ENCODE measurements at places on chromosomes 5 and 9. TPM values are rescaled to one million over a fixed set of nuclear protein-coding genes. Genes with fewer than 3 reads are reported as not detected.

PTPN3 gene
- 20.6 TPM for polyA plus RNA-seq

LCN1 gene
- polyA plus RNA-seq, result not detected

SCGB3A2 gene
- not detected for polyA plus RNA-seq

SPATA31C1 gene
- not detected for polyA plus RNA-seq

IRX4 gene
- polyA plus RNA-seq, result 14.6 TPM

PHPT1 gene
- 113 TPM for polyA plus RNA-seq

CDC20B gene
- polyA plus RNA-seq, result 0.03 TPM

INSYN2B gene
- 0.73 TPM for polyA plus RNA-seq

CDX1 gene
- polyA plus RNA-seq, result not detected

FOXD4L5 gene
- polyA plus RNA-seq, result 0.01 TPM

DNA sequence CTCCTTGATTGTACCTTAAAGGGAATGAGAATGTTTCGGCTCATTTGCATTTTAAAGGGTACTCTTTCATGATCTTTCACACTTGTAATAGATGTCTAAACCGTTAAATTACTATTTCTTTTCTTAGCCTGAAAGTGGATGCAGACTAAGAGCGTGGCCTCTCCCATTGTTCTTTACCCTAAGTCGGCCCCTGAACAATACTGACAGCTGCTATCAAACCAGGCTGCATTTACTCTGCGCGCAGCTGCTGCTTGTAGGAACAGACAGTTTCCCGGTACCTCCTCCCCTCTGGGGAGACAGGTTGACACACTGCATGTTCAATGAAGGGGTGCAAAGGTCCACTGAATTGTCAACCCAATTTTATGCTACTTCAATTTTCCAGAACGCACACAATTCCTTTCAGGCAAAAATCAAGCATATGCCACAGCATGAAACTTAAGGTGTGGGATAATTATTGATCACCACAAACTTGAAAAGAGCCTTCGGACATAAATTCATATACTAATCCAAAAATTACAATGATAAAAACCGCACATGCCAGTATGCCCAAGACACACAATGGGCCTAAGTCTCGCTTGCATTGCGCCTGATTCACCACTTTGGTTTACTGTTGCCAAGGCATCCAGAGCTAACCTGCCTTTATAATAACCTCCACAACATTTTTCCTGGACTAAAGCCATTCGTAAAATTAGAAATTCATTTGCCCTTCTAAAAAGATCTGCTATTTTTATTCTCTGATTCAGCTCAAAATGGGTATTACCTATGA, 39.7 kb downstream of the TLE1 start:
- DNase-seq, result no peak

DNA sequence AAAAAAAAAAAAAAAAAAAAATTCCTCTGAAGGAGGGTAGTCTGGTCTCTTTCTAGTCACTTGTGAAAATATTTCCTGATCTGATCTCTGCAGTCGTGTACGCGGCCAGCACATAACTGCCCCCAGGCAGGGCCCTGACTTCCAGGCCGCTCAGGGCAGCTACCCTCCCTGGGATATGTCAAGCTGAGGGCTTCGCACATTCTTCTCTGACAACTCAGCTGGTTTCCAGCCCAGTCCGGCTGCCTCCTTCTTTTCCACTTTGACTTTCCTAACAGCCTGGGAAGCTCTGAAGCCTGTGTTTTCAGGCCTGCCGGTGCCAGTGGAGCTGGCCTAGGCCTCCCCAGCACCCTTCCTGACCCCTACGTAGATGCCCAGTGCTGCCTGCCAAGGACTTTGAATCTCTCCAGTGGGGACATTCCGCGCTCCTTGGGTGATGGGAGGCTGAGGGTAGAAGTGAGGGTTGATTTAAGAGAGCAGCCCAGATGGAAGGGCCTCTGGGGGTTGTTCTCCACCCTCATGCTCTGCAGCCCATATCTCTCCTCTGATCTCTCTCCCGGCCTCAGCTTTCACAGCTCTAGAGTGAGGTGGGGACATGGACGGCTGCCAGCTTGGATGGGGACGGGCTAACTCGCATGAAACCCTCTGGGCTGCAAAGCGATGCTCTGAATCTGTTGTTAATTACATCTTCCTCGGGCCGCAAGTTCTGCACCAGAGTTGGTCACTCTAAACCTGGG, 20.7 kb downstream of the COL5A1 start:
- no peak for DNase-seq

DNA sequence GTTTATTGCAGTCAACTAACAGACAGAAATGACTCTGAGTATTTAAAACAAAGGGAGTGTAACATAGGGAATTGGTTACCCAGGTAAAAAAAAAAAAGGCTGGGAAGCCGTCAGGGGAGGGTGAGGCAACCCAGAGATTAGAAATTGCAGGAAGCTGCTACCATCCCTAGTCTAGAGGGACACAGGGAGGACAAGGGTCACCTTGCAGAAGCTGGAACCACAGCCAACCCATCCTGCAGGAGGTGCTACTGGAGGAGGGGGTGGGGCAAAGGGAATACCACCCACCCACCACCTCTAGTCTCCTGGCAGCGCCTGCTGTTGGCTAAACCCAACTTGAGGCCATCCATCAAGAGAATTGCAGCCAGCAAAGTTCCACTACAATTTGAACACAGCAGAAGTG, 6.5 kb downstream of the CAST start:
- DNase-seq, result no peak

- no peak for DNase-seq
These were observed 21.0 kb upstream of the TDRD7 start for GRCh38 chr9:97390791-97391406.

DNA sequence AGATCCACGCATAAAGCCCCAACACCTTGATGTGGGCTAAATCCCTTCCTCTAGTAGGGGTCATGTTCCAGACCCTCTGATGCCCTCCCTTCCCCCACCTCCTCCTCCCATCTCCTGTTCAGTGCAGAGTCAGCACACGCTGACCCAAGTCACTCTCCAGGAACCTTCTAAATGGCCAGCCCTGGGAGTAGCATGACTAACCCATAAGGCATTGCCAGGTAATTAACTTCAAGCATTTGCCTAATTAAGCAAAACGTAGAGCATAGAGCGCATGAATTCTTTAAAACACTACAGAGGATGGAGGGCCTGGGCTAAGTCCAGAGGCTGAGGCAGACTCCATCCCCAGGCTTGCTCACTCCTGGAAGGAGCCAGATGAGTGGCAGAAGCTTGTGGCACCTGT, 276.3 kb upstream of the MSX2 start:
- no peak for DNase-seq

- DNase-seq, result no peak
These were observed 26.5 kb upstream of the DOCK2 start for GRCh38 chr5:169610606-169611005.

DNA sequence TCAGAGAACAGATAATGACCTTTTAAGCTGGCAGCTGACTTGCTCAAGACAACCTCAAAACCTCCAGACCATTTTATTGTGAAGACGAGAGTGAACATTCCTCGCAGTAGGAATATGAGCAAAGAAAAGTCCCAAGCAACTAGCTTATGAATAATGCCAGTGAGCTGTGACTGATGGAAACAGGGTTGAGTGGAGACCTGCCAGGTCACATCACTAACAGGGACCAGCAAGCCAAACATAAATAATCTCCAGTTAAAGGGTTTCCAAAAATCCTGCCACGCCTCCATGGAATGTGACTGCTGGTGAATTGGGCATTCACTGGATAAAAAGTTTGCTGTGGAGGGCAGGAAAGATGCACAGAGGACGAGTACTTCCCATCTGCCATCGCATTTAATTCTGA, 185.4 kb downstream of the CRB2 start:
- no peak for DNase-seq

DNA sequence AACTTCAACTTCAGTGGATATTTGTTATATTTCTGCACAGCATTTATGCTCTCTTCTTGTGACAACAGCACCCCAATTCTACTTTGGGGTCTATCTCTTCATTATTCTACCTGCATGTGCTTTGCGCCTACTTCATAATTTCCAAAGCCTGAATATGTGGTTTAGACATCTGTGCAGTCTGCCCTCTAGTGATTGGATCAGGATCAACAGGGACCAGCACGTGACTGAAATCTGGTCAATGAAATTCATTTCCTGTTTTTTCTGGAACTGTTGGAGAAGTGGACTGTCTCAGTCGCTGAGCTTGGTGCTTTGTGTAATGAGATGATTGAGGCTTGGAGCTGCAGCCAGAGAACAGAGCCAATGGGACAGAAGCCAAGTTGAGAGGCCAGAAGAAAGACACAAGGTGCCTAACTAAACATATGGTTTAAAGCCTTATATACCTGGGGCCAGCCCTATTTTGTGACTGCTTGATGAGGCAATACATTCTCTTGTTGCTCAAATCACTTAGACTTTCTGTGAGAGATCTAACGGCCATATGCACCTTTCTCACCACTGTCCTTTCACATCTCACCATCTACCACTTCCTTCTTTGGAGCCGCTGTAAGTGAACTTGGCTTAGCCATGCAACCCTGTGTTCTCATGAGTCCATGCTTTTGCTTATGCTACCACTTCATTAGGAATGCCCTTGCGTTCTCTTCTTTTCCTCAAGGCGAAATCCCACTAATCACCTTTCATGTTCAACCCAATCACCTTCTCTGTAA, 68.8 kb upstream of the PPP2R2B start:
- DNase-seq, result no peak

- no peak for DNase-seq
These were observed 323.0 kb downstream of the SPOCK1 start for GRCh38 chr5:137176126-137176525.

DNA sequence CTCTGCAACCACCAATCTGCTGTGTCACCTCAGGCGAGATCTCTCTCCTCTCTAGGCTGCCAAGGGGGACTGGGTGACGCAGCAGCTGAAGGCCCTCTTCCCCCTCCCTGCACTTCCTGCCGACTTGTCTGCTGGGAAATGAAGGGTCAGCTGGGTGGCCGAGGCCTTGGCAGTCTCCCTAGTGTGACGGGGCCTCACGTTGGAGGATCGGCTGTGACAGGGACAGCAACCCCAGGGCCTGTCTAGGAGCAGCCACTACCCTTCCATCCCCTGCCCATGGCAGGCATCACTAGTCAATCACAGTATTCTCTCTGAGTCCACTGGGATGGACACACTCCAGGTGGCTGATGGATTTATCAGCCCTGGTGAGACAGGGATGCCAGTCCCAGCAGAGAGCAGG, 107.3 kb upstream of the SARDH start:
- no peak for DNase-seq

GRCh38 chr9:114317665-114318357, 5.1 kb upstream of the ORM1 start:
- no peak for DNase-seq

DNA sequence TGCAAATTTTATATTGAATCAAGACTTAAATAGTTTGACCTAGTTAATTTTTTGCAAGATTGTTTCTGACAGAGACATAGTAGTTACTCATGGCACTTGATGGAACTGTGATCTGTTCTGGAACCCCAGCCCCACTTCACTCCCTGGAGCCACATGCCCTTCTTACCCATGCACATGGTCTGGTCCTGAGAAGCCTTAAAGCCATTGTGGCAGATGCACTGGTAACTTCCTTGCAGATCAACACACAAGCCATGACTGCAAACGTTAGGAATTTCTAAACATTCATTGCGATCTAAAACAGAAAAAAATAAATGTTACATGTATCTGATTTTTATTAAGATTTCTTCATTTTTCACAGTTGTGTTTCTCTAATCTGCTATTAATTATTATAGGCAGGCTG, 221.2 kb downstream of the SLC12A2 start:
- no peak for DNase-seq

GRCh38 chr5:148963664-148964063, 99.2 kb downstream of the SH3TC2 start:
- no peak for DNase-seq

DNA sequence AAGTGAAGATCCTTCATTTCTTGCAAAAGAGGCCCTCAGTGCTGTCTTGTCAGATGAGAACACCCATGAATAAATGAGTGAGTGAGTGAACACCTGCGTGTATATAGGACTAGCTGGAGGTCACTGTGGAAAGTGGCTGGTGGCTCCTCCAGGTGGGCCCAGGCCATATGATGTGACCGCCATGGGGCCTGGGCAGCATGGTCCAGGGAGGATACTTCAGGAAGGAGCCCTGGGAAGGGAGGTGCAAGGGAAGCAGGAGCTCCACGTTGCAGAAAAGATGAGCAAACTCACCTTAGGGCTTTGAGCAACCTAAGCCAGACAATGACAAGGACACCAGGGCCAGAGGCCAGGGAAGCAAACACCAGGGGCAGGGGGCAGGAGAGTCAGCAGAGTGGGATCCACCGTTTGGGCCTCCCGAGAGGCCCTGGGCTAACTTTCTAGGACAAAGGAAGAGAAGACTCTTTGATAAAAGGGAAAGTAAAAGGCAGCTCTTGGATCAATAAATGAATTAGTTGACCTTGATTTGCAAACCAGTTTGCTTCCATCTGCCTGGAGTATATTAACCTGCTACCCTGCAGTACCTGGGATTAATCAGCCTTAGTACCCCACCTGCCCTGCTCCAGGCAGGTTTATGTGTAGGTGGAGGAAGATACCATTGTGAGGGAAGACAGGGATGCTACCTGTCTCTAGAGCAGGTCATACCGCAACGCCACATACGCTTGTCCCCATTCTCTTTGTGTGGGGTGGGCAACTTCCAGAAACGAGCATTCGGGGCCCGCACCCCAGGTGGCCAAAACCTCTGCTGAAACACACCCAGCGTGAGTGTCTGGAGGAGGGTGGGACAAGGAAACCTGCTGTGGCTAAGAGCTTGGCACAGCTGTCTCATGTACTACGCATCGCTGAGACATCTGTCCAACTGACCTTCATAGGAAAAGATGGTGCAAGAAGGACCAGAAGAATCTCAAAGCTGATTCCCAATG, 51.4 kb upstream of the OLFM1 start:
- DNase-seq, result no peak

- no peak for DNase-seq
These were observed 10.0 kb upstream of the P4HA2 start for GRCh38 chr5:132237670-132238069.

- no peak for DNase-seq
These were observed 108.1 kb downstream of the SNCAIP start for GRCh38 chr5:122420091-122420490.

DNA sequence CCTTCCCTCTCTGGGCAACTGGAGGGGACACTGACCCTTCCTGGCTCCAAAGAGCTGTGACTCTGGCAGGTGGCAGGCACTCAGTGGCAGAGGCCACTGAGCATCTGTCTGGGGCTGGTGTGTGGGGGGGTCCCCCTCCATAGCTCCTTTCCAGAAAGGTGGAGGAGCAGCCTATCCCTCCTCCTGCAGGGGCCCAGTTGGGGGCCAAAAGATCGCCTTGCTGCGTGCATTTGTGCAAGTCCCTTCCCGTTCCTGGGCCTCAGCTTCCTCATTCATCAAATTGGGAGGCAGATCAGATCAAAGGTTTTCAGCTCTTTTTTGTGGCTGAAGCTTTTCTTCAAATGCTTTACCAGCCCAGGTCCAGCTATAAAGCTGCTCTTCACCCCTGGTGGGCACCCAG, 77.7 kb downstream of the NTNG2 start:
- DNase-seq, result no peak

GRCh38 chr9:86766912-86767311, 180.4 kb downstream of the GAS1 start:
- DNase-seq, result peak; percentile 64

DNA sequence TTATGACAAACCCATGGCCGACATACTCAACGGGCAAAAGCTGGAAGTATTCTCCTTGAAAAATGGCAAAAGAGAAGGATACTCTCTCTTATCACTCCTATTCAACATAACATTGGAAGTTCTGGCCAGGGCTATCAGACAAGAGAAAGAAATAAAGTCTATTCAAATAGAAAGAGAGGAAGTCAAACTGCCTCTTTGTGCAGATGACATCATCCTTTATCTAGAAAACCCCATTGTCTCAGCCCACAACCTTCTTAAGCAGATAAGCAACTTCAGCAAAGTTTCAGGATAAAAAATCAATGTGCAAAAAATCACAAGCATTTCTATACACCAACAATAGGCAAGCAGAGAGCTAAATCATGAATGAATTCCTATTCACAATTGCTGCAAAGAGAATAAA, 1799.9 kb upstream of the ACO1 start:
- DNase-seq, result no peak

GRCh38 chr5:144473650-144474049, 303.0 kb downstream of the KCTD16 start:
- no peak for DNase-seq
